ENCODE measurements at places on chromosomes 16 and 17.

DNA sequence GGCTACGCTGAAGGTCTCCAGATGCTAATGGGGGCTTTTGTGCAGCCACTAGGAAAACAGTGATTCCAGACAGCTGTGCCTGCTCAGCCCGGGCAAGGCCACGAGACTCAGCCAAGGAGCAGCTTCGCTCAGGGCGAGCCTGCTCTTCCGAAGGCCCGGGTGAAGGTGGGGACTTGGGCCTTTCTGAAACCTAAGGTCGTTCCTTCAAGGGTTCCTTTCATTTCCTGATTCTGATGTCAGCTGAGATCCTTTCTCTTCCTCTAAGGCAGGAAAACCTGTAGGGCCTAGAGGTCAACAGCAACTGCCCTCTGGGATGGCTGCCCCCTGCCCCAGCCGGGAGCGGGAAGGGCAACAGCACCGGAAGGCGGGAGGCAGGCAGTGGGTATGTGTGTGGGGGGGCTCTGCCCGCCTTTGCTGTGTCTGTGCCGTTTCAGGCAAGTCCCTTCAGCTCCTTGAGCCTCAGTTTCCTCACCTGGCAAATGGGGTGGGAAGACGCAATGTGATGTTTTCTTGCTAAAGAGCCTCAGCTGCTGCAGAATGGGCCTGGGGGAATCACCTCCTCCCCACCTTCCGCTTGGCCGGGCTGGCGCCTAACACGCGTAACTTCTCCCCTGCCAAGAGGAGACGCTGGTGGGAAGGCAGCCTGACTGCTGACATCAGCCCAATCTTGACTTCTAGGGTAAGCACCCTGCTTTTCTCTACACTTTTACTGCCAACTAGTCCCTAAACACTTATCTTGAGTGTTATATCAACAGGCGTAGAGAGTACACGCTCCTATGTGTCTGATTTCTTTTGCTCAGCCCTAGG is 32.8 kb downstream of the IRF8 start:
- no peak for DNase-seq

DNA sequence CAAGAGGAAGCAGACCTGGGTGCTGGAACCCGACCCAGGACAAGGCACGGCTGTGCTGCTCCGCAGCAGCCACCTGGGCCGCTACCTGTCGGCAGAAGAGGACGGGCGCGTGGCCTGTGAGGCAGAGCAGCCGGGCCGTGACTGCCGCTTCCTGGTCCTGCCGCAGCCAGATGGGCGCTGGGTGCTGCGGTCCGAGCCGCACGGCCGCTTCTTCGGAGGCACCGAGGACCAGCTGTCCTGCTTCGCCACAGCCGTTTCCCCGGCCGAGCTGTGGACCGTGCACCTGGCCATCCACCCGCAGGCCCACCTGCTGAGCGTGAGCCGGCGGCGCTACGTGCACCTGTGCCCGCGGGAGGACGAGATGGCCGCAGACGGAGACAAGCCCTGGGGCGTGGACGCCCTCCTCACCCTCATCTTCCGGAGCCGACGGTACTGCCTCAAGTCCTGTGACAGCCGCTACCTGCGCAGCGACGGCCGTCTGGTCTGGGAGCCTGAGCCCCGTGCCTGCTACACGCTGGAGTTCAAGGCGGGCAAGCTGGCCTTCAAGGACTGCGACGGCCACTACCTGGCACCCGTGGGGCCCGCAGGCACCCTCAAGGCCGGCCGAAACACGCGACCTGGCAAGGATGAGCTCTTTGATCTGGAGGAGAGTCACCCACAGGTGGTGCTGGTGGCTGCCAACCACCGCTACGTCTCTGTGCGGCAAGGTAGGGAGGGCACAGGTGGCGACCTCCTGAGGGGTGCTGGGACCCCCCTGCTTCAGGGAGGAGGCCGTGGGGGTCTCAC is 667 bp downstream of the FSCN2 start:
- DNase-seq = no peak

DNA sequence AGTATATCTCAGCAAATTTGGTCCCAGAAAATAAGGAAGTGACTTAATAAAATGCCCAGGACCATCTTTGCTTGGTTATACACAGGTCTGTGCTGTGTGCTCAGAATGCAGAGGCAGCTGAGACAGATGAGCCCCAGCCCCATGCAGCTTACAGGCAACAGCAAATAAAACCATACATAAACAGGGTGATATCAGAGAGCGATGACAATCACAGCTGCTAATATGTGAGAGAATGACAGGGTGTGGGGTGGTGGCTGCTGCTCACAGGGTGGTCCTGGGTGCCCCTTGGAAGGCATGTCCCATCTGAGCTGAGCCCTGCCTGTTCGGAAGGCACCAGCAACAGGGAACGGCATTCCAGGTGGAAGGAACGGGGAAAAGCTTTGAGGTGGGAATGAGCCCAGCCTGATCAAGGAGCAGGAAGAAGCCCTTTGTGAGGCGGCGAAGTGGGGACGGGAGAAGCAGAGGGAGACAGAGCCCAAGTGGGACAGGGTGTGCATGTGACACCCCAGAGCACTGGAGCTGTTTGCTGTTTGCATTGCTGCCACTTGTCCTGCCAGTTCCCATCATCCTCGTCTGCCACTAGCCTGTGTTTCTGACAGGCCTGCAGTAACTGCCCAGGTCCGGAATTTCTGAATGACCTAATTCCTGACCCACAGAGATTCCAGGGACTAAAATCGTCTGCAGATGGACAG is 150.5 kb downstream of the KATNIP start:
- DNase-seq = peak; percentile 32

DNA sequence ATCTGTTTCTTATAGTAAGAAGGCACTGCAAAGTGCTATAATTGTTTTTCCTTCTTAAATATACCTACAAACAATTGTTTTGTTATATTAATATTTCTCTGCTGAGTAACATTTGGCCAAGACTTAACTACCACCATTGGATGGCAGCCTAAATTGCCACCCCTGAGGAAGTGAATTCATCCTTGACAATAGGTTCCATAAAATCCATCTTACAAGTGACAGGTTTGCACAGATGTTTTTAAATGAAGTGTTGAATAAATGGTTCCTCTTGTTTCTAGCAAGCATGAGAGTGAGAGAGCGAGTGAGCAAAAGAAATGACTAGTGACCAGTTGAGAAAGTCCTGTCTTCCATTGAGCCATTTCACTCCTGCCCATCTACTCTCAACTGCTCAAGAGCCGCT is 8.3 kb upstream of the MPHOSPH6 start:
- DNase-seq = no peak

DNA sequence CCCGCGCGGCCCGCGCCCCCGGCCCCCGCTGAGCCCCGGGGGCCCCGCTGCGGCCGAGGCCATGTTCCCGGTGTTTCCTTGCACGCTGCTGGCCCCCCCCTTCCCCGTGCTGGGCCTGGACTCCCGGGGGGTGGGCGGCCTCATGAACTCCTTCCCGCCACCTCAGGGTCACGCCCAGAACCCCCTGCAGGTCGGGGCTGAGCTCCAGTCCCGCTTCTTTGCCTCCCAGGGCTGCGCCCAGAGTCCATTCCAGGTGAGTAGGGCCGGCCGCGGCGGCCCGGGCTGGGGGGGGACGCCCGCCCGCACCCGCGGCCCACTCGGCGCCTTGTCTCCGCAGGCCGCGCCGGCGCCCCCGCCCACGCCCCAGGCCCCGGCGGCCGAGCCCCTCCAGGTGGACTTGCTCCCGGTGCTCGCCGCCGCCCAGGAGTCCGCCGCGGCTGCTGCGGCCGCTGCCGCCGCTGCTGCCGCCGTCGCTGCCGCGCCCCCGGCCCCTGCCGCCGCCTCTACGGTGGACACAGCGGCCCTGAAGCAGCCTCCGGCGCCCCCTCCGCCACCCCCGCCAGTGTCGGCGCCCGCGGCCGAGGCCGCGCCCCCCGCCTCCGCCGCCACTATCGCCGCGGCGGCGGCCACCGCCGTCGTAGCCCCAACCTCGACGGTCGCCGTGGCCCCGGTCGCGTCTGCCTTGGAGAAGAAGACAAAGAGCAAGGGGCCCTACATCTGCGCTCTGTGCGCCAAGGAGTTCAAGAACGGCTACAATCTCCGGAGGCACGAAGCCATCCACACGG is 504 bp downstream of the MAZ start:
- no peak for DNase-seq

DNA sequence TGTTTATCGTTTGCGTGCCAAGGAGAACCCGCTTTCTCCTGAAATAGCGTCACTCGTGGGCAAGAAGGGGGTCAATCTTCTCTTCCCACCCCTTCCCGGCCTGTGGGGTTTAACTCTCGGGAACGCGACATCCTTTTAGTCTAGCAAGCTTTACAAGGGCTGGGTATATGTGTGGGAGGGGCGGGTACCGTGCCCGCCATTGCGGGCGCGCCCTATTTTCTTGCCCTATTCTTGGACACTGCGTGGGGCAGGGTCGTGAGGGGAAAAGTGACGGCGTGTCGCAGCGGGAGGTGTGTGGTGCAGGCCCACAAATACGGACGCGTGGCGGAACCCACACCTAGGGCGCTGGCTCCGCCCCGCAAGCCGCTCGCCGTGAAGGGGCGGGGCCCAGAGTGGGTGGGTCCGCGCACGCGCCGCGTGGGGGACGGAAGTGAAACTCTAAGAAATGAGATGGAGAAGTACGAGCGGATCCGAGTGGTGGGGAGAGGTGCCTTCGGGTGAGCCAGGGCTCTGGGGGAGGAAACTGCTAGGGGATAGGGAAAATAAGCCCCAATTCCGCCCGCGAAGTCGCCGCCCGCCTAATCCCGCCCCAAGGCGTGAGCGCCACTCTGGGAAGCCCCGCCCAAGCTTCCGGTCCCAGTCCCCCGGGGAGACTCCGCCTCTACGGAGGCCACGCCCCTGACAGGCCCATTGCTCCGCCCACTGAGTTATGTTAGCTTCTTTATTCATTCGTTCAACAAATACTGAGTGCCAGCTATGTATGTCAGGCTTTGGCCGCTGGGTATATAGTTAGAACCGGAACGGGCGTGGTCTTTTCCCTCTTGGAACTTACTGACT is at the start of gene NEK8:
NEK8 (plus strand) TSS at position 425 of the 837 bp plus-strand sequence; CDS start at position 451, 26 bp downstream.
- DNase-seq = peak; percentile 92

- no peak for DNase-seq
Measured at GRCh38 chr17:33438578-33438977, 145.5 kb upstream of the ASIC2 start.

DNA sequence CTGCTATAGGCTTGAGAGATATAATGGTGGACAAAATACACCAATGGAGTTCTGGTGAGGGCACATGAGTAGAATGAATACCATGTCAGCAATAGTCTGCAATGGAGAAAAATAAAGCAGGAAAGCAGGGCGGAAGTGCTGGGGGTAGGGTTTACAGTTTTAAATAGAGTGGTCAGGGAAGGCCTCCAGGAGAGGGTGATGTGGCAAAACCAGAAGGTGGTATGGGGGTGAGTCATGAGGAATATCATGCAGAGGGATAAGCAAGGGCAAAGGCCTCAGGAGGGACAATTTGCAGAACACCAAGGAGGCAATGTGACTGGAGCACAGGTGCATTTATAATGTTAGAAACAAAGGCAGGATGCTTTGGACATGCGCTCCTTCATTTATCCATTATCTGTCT is 102.0 kb downstream of the ITFG1 start:
- peak; percentile 3 for DNase-seq

DNA sequence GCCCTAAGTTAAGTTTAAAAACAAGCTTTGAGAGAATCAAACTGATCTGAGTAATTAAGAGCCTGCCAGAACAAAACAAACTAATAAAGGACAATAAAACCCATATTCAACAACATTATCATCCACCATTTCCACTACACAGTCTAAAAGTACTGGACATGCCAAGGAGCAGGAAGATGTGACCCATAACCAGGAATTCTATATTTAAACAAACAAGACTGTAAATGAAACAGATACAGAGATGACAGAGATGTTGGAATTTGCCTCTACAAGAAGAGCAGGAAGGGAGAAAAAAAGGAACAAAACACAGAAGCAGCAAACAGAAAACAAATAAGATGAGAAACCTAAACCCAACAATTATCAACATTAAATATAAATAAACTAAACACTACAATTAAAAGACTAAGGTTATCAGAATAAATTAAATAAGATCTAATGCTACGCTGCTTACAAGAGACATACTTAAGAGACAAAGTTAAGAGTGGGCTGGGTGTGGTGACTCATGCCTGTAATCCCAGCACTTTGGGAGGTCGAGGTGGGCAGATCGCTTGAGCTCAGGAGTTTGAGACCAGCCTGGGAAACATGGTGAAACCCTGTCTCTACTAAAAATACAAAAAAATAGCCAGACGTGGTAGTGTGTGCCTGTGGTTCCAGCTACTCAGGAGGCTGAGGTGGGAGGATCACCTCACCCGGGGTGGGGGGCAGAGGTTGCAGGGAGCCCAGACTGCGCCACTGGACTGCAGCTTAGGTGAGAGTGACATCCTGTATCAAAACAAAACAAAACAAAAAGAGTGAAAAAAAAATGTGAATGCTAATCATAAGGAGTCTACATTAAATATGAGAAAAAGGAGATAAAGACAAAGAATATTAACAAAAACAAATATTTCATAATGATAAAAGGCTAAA is 50.6 kb downstream of the CREBBP start:
- DNase-seq = peak; percentile 37

GRCh38 chr16:79599837-79600637 is 500 bp downstream of the MAF start:
- peak; percentile 60 for DNase-seq

- no peak for DNase-seq
Measured at GRCh38 chr17:41717408-41718286, 5.5 kb downstream of the GAST start.

- no peak for DNase-seq
Measured at GRCh38 chr17:50475362-50475761, 3.3 kb upstream of the RSAD1 start.

DNA sequence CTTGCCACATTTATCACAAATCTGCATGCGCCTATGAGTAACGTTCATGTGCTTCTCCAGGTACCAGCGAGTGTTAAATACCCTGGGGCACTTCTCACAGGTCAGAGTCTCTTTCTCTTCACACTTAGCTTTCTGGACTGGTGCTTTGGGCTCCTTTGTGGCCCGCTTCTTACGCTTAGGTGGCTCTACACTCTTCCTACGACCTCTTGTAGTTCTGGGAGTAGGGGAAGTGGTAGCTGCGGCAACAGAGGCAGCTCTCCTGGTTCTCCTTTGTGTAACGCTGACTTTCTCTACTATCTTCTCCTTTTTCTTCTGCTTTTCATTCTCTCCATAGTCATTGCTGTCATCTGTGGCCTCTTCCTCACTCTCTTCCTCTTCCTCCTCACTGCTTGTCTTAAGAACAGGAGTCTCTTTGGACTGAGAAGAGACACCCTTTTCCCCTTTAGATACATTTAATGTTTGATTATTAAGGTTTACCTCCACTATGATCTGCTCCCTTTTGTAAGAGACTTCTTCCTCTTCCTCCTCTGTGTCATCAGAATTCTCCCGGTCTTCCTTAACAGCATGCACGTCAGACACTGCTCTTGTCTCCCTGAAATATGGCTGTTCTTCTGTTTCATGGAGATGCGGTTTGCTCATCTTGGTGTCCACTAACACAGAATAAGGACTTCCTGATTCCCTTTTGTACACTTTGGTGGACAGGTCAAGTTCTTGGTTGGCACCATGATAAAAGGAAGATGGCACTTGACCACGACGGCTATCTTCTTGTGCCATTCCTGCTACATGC is 45.0 kb downstream of the ZNF652 start:
- DNase-seq = no peak

Data from hepatic stellate cell (primary cell).